ENCODE measurements at places on chromosomes 16 and 17.

- no peak for DNase-seq
Measured at GRCh38 chr16:25079637-25080378, 31.7 kb upstream of the LCMT1 start.

DNA sequence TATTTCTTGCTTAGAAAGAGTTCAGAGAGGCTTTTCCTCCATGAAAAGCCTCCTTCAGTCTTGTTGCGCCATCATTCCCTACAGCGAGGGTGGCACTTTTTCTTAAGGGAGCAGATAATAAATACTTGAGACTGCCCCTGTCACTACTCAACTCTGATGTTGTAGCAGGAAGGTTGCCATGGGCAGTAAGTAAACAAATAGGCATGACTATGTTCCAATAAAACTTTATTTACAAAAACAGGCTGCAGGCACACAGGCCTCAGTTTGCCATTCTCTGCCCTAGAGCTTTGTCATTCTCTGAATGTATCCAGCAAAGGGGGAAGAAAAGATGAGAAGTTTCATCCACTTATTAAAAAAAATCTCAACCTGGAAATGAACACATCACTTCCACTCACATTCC lies 60.4 kb downstream of the MYOCD start:
- DNase-seq = no peak

DNA sequence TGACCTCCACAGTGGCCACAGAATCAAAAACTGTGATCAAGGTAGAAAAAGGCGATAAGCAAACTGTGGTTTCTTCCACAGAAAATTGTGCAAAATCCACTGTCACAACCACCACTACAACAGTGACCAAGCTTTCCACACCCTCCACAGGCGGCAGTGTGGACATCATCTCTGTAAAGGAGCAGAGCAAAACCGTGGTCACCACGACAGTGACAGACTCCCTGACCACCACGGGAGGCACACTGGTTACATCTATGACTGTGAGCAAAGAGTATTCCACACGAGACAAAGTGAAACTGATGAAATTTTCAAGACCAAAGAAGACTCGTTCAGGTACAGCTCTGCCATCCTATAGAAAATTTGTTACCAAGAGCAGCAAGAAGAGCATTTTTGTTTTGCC lies 83.6 kb downstream of the C17orf58 start:
- DNase-seq = no peak

DNA sequence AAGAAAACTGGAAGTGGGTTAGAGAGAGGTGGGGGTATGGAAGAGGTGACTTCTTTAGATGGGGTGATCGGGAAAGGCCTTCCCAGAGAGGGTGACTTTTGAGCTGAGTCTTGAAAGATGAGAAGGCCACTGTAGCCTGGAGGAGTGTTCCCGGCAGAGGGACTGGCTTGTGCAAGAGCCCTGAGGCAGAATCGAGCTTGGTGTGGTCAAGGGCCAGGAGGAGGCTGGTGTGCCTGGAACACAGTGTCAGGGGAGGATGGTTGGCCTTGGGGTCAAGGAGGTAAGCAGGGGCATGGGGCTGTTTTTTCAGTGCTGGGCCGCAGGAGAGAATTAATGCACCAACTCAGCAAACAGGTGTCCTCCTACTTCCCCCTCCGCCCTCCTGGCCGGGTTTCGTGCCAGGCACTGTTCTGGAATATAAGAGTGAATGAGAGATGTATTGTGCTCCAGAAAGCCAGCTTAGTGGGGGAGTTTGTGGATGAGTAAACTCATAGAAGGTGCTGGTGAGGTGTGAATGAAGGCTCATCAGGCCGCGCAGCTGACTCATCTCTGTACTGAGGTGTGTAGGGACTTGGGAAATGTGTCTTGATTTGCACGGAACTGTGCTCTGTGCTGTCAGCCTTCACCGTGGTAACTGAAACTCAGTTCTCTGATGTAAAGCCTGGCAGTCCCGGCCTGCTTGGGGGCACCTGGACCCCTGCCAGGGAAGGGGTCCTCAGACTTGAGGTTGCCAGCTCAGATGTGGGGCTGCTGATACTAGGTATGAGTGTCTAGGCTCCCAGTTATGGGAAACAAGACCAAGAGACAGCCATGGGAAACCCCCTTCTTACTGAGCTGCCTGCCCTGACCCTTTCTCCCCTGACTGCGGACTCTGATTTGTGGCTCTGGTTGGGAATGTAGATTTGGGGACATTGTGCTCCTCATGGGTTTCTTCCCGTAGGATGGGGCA lies 15.3 kb downstream of the KSR1 start:
- DNase-seq = no peak

DNA sequence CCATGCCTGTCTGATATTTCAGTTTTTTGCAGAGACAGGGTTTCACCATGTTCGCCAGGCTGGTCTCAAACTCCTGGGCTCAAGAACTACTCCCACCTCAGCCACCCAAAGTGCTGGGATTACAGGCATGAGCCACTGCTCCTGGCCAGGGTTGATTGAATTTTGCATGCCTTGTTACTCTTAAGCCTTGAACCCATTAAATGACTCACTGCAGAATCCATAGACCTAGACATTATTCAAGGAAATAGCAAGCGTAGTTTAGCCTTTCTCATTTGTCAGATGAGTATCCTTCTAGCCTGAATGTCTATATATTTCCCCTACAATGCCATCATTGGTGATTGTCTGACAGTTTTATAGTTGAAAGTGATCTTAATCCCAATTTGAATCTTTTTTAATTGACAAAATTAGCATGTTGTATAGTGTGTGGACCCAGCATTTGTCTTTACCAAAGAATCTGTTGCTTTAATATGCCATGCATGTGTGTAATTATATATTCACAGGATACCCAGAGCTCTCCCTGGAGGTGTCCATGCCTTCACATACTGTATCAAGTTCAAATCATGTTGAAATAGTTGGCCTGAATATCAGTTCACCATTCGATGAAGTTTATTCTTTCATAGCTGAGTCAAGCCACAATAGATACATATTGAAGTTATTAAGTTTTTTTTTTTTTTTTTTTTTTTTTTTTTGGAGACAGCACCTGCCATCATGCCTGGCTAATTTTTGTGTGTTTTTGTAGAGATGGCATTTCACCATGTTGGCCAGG lies 321.0 kb downstream of the CPPED1 start:
- no peak for DNase-seq

DNA sequence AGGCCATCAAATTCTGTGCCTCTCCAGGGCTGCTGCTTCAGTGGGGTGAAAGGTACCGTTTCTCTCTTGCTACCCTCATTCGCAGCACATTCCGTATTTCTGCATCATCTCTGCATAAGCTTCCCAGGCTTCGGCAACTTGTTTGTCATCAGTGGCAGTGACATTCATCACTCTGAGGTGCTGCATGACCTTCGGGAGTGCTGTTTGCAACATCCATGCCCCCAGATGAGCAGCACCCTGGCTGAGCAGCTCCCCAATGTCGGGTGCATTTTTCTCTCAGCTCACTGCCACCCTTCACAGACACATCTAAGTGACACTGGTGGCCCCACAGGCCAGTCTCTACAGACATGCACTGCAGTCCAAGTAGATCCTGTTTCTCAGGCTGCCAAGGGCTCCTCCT lies 3.8 kb downstream of the CREBBP start:
- no peak for DNase-seq

GRCh38 chr16:85626191-85626981 lies 13.3 kb downstream of the GSE1 start:
- no peak for DNase-seq

- DNase-seq = no peak
Measured at GRCh38 chr17:42647778-42648177, 11.3 kb upstream of the TUBG2 start.

DNA sequence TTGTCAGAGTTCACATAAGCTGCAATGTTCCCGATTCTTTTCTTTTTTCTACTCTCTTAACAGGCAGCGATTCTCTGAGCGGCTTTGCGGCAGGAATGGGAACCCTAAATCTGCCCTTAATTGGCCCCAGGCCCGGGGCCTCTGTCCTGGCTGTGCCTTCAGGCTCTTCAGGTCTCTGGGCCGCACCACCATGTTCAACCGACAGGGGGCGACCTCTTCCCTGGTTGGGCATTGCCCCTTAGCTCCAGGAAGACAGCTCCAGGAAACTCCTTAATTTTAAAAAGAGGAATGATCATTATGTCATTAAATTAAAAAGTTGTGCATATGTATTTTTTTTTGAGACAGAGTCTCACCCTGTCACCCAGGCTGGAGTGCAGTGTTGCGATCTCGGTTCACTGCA lies 20.3 kb downstream of the CACNG5 start:
- DNase-seq = no peak

DNA sequence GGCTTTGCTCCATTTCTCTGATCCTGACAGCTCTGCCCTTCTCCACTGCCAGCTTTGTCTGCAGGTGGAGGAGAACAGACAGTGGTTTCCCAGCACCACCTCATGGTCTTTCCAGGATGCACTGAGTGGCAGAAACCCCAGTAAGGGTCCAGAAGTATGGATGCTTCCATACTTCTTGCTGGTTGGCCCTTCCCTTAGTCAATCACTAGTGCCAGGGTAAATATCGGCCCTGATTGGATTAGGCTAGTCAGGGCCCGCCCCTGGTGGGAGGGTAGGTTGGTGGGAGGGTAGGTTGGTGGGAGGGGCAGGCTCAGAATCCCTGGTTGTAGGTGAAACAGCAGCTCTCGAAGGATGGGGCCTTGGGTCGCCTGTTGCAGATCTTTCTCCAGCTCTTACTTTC lies 10.2 kb downstream of the RNF213 start:
- DNase-seq = no peak

DNA sequence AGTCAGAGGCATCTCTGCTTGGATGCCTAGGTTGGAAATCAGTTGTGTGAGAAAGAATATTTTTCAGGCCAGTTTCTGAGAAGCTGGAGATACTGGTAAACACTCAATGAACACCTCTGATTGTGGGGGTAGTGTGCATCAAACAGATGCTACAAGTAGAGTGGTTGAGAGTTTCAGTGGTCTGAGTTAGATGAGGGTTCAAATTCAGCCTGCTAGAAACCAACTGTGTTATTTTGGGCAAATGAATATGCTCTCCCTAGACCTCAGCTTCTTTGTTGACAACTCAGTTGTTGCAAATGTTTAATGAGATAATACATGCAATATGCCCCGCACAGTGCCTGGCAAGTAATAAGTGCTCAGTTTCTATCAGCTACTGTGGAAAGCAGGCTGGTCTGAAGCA lies 25.2 kb upstream of the MAF start:
- no peak for DNase-seq

GRCh38 chr17:4908301-4908700 lies 5.4 kb upstream of the CHRNE start:
- DNase-seq = no peak

DNA sequence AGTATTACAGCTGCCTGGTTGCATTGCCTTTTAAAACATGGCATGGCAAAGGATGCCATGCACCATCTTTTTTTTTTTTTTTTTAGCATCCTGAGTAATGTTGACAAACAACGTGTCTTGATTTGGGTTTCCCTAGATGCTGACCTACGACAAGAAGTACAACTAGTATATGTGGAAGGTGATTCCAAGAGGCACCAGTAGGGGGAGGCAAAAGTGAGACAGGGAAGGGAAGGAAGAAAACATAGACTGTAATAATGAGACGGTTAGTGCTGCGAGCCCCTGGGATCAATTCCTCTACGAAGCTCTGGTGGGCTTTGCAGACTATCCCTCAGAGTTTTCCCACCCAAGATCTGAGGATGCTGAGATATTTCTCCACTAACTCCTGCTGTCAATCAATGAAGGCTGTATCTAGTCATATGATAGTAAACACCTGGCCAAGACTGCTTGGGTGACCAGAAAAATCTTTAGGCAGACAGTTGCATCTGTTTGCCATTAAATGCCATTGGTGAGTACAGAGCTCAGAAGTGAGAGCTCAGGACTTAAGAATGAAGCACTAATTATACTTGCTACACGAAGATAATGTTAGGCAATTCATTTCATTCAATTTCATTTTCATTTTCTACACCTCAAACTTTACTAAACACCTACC lies 458.6 kb upstream of the GOT2 start:
- DNase-seq = no peak

DNA sequence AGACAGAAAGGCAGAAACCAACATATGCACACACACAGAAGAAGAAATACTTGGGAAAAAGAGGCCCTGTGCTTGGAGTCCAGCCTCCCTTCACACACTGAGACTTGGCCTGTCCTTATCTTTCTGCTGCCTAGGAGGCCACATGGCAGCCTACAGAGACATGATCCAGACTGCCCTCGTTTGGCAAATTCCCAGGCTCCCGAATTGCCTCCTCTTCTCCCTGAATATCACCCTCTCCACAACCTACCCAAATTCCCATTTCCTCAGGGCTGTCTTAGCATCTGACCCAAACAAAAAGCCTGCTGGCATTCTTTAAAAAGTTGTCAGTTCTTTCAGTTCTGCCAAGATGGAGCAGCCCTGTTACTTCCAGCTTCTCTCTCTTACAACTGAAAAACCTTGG lies 59.8 kb downstream of the DNAH17 start:
- DNase-seq = no peak

DNA sequence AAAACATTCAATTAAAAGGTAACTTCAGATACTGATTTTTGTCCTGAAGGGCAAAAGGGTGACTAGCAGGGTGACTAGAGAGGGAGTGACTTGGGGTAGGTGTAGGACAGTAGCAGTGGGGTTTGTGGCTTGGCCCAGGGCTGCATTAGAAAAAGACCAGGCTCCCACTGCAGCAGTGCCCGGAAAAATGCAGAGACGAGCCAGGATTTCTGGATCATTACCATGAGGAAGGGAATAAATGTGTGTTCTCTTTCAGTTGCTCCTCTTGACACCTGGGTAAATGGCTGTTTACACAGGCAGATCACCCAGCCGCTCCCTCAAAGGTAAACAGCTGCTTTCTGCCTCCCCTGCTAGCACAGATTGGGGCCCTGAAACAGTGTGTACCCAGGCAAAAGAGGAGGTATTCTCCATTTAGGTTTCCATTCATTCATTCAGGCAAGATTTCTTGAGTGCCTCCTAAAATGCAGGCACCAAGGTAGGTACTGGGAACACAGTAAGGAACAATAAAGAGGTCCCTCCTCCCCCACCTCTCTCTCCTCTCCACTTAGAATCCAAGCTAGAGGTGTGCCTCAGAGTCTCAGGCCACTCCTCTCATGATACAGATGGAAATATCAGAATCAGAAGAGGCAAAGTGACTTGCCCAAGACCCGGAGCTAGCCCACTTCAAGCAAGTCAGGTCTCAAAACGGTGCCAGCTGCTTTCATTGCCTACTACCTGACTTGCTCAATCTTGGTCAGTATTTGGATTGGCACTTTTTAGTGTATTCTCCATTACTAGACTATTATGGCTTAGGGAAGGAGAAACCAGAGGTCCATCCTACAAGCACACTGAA lies 15.2 kb upstream of the TOX3 start:
- no peak for DNase-seq

GRCh38 chr17:29615048-29615385 lies 7.7 kb downstream of the CORO6 start:
- no peak for DNase-seq

DNA sequence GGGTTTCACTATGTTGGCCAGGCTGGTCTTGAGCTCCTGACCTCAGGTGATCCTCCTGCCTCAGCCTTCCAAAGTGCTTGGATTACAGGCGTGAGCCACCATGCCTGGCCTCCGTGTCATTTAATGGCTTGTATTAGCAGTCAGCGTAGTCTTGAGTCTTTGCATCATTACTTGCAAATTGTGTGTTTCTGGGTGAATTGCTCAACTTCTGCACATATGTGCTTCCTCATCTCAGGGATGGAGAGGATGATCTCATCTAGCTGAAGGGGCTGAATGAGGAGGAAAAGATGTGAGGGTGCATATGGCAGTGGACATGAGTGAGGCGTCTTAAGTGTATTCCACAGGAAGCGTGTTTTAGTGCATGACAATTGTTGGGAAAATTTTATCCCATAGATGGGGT lies 155.8 kb downstream of the SNX29 start:
- no peak for DNase-seq

All from thoracic aorta (tissue), 2 donors.